Hair follicle dermal papilla cell (primary cell): ENCODE measurements at places on chromosomes 16 and 17. TPM values are rescaled to one million over a fixed set of nuclear protein-coding genes. Genes with fewer than 3 reads are reported as not detected.

KRTAP4-4 gene
- not detected in 2 replicates for total RNA-seq

NME2 gene
- 363 and 455 TPM in 2 replicates for total RNA-seq

HS3ST2 gene
- total RNA-seq, result not detected in 2 replicates

UTS2R gene
- total RNA-seq, result 0.32 TPM in 1 of 2 replicates, not detected in the other

PKMYT1 gene
- 1.9 and 2.2 TPM in 2 replicates for total RNA-seq

ITGAL gene
- not detected in 2 replicates for total RNA-seq

SPN gene
- total RNA-seq, result not detected in 2 replicates

ITGAX gene
- not detected in 2 replicates for total RNA-seq

CHST5 gene
- 0.49 TPM in 1 of 2 replicates, not detected in the other for total RNA-seq

CCDC200 gene
- not detected in 2 replicates for total RNA-seq

CLEC3A gene
- total RNA-seq, result not detected in 2 replicates

PITPNM3 gene
- 0.61 and 0.97 TPM in 2 replicates for total RNA-seq

CCDC182 gene
- not detected in 2 replicates for total RNA-seq

LITAF gene
- total RNA-seq, result 39.4 and 48.8 TPM in 2 replicates

FBXL16 gene
- total RNA-seq, result under 0.01 TPM in 1 of 2 replicates, not detected in the other

ACSM2A gene
- total RNA-seq, result not detected in 2 replicates

SMIM5 gene
- total RNA-seq, result 0.16 and 0.24 TPM in 2 replicates

FDXR gene
- total RNA-seq, result 14.1 and 26.0 TPM in 2 replicates

MYH13 gene
- total RNA-seq, result not detected in 2 replicates

KRT38 gene
- not detected in 2 replicates for total RNA-seq

CD79B gene
- total RNA-seq, result 0.16 and 0.24 TPM in 2 replicates

ADAP2 gene
- 0.24 and 0.32 TPM in 2 replicates for total RNA-seq

C17orf67 gene
- total RNA-seq, result 1.1 and 1.2 TPM in 2 replicates

SEPTIN12 gene
- not detected in 2 replicates for total RNA-seq

BIRC5 gene
- total RNA-seq, result 5.7 and 9.1 TPM in 2 replicates

MAPT gene
- 0.49 and 0.97 TPM in 2 replicates for total RNA-seq

SOX15 gene
- total RNA-seq, result 0.12 and 0.49 TPM in 2 replicates

CACNG5 gene
- not detected in 2 replicates for total RNA-seq

MYH2 gene
- not detected in 2 replicates for total RNA-seq

SKAP1 gene
- not detected in 2 replicates for total RNA-seq

IL17C gene
- total RNA-seq, result not detected in 2 replicates

POLR2A gene
- total RNA-seq, result 98.0 and 120 TPM in 2 replicates

CTRB1 gene
- not detected in 2 replicates for total RNA-seq

EIF3CL gene
- 37.6 and 48.9 TPM in 2 replicates for total RNA-seq

EVI2A gene
- 6.7 and 10.8 TPM in 2 replicates for total RNA-seq

GDPD3 gene
- 0.73 and 0.81 TPM in 2 replicates for total RNA-seq

P2RX1 gene
- total RNA-seq, result not detected in 2 replicates

INCA1 gene
- total RNA-seq, result 0.32 and 0.85 TPM in 2 replicates

HNF1B gene
- not detected in 2 replicates for total RNA-seq

HIGD1B gene
- total RNA-seq, result not detected in 2 replicates

CTRB2 gene
- not detected in 2 replicates for total RNA-seq

ODAD4 gene
- 0.97 and 1.3 TPM in 2 replicates for total RNA-seq
